Muscle of leg (tissue), 16 donors: ENCODE measurements at places on chromosomes 12 and 14. TPM values are rescaled to one million over a fixed set of nuclear protein-coding genes. Genes with fewer than 3 reads are reported as not detected.
A peak's percentile ranks its signal among the peaks of the same experiment; 100 is the strongest.

DNA sequence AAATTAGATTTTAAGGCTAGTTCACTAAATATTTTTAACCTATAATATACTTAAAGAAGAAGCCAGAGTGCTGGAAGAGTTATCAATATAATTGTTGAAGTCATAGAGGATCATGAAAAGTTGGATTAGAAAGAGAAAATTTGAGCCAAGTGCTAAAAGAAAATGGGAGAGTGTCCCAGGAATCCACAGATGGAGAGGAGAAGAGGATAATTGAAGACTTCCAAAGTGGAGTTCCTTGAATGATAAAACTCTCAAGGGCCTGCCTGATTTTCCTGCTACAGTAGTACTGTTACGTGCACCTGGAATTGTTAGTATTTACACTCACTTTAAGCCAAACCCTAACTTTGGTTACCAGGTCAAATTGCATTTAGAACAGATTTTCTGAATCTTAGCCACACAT is 113.2 kb downstream of the MSRB3 start:
- no peaks in the 10 kb centered on the region for H3K27me3 ChIP-seq
- H3K27ac ChIP-seq = no peak overlapping the region
- H3K4me1 ChIP-seq = no peaks in the 10 kb centered on the region
- no peak overlapping the region for H3K4me3 ChIP-seq
- no peaks in the 10 kb centered on the region for H3K36me3 ChIP-seq
- DNase-seq = peak; percentile 94

- peak within 1 kb of the TSS; percentile 79 for H3K27ac ChIP-seq
- DNase-seq = peak; percentile 72
- peak within 1 kb of the TSS; percentile 78 for H3K4me3 ChIP-seq
- peaks cover 17% of the 10 kb centered on the region for H3K4me1 ChIP-seq
- H3K27me3 ChIP-seq = no peaks in the 10 kb centered on the region
Measured at GRCh38 chr12:101697197-101697929, at the start of gene CHPT1. TSS of gene CHPT1 (plus strand) at chr12:101697640. CDS start at chr12:101697862, 222 bp downstream.

CACNA1C gene
- total RNA-seq = 3.6 TPM

DNA sequence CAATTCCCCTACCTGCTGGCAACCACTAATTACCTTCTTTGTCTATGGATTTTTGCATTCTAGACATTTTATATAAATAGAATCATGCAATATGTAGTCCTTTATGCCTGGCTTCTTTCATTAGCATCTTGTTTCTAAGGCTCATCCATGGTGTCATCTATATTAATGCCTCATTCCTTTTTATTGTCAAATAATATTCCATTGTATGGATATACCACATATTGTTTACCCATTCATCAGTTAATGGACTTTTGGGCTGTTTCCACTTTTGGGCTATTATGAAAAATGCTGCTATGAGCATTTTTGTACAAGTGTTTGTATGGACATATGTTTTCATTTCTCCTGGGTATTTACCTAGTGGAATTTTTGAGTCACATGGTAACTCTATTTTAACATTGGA is 18.0 kb downstream of the CYP46A1 start:
- H3K27ac ChIP-seq = no peak overlapping the region
- H3K27me3 ChIP-seq = no peaks in the 10 kb centered on the region
- no peak overlapping the region for H3K4me3 ChIP-seq

HOXC4 gene
- 10.1 TPM for total RNA-seq

DNA sequence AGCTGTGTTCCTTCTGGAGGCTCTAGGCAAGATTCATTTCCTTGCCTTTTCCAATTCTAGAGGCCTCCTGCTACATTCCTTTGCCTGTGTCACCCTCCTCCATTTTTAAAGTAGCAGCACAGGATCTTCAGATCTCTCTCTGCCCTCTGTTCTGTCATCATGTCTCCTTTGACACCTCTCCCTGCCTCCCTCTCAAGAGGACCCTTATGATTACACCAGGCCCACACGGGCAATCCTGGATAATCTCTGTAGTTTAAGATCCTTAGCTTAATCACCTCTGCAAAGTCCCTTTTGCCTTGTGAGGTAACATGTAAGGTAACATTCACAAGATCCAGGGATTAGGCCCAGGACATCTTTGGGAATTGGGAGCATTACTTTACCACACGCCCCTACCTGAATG is 155.2 kb downstream of the SYNE2 start:
- H3K36me3 ChIP-seq = peaks cover 24% of the 10 kb centered on the region
- DNase-seq = no peak
- H3K27me3 ChIP-seq = no peaks in the 10 kb centered on the region
- no peaks in the 10 kb centered on the region for H3K4me1 ChIP-seq

DNA sequence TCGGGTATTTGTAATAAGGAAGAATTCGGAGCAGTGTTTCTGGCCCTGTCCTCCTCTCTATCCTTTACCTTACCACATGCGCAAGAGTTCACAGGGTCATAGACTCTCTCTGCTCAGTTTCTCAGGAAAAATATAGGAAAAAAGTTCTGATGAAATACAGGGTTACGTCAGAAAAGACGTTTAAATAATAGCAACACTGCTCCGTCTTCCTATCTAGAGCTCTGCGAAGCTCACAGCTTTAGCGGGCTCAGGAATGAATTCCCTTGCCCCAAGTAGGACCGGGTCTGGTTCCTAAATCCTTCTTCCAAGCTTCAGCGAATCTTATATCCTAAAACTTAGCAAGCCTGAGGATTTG is 365 bp downstream of the CCDC59 start:
- H3K27me3 ChIP-seq = no peaks in the 10 kb centered on the region
- H3K4me1 ChIP-seq = peaks cover 6% of the 10 kb centered on the region
- peak overlapping the region; percentile 78 for H3K4me3 ChIP-seq
- DNase-seq = no peak

- peaks cover 26% of the 10 kb centered on the region for H3K27me3 ChIP-seq
- H3K36me3 ChIP-seq = no peaks in the 10 kb centered on the region
- no peak overlapping the region for H3K4me3 ChIP-seq
- H3K27ac ChIP-seq = no peak overlapping the region
- peaks cover 2% of the 10 kb centered on the region for H3K4me1 ChIP-seq
- DNase-seq = no peak
Measured at GRCh38 chr12:7868391-7868790, 4.3 kb downstream of the SLC2A14 start.

- H3K4me1 ChIP-seq = peaks cover 23% of the 10 kb centered on the region
- no peaks in the 10 kb centered on the region for H3K36me3 ChIP-seq
- H3K27ac ChIP-seq = no peak overlapping the region
- no peak for DNase-seq
- H3K27me3 ChIP-seq = peaks cover 10% of the 10 kb centered on the region
- no peak overlapping the region for H3K4me3 ChIP-seq
Measured at GRCh38 chr14:98960617-98961013, 311.4 kb downstream of the BCL11B start.

SYT1 gene
- total RNA-seq = 2.5 TPM

- H3K36me3 ChIP-seq = no peaks in the 10 kb centered on the region
- peak; percentile 85 for DNase-seq
- H3K4me3 ChIP-seq = peak overlapping the region; percentile 0
- peak overlapping the region; percentile 32 for H3K27ac ChIP-seq
- H3K27me3 ChIP-seq = no peaks in the 10 kb centered on the region
Measured at GRCh38 chr12:15563663-15564062, 225.5 kb downstream of the EPS8 start.

- DNase-seq = no peak
- no peak overlapping the region for H3K4me3 ChIP-seq
- H3K36me3 ChIP-seq = no peaks in the 10 kb centered on the region
- H3K27me3 ChIP-seq = peaks cover 11% of the 10 kb centered on the region
Measured at GRCh38 chr14:94163796-94164195, 10.3 kb upstream of the PPP4R4 start.

GRCh38 chr12:75944905-75945432 is 86.6 kb downstream of the PHLDA1 start:
- no peaks in the 10 kb centered on the region for H3K27me3 ChIP-seq
- H3K36me3 ChIP-seq = no peaks in the 10 kb centered on the region
- DNase-seq = no peak
- no peak overlapping the region for H3K4me3 ChIP-seq
- no peak overlapping the region for H3K27ac ChIP-seq

SYT10 gene
- 0.09 TPM for total RNA-seq

CLEC4A gene
- total RNA-seq = 2.5 TPM

DNA sequence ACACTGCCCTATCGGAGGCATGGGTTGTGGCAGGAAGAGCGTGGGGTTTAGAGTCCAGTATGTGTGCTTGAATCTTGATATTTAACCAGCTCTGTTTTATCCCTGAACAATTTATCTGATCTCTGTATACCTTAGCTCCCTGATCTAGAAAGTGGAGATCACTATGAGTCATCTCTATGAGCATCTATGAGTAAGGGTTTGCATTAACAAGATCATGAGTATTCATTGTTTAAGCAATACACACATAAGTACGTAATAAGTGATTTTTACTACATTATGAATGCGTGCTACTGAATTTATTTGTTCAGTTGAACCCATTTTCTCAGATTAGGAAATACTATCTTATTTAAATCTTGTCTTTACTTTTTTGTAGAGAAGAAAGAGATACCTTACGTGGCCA is 49.4 kb downstream of the GPATCH2L start:
- no peaks in the 10 kb centered on the region for H3K27me3 ChIP-seq
- no peak overlapping the region for H3K27ac ChIP-seq
- peaks cover 38% of the 10 kb centered on the region for H3K36me3 ChIP-seq
- H3K4me1 ChIP-seq = no peaks in the 10 kb centered on the region

HHIPL1 gene
- total RNA-seq = 2.3 TPM

DNA sequence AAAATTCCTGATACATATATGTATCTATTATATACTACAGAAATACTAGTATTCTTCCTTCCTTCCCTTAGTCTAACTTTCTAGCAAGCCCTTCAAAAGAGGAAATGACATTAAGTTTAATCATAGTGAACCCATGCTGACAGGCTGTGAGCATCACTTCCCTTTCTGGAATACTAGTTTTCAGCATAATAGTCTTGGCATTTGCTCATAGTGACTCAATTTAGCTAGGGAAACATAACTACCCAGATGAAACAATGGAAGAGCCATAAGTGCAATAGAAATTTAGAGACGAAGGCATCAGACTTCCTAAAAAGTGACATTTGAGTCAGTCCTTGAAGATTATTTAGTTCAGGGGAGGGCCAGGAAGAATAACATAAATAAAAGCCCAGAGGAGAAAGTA is 184.5 kb upstream of the CRY1 start:
- DNase-seq = peak; percentile 30
- no peak overlapping the region for H3K27ac ChIP-seq
- H3K36me3 ChIP-seq = no peaks in the 10 kb centered on the region
- H3K27me3 ChIP-seq = no peaks in the 10 kb centered on the region
- no peaks in the 10 kb centered on the region for H3K4me1 ChIP-seq

TMEM233 gene
- total RNA-seq = 2.2 TPM

CCDC38 gene
- total RNA-seq = 0.09 TPM

DNA sequence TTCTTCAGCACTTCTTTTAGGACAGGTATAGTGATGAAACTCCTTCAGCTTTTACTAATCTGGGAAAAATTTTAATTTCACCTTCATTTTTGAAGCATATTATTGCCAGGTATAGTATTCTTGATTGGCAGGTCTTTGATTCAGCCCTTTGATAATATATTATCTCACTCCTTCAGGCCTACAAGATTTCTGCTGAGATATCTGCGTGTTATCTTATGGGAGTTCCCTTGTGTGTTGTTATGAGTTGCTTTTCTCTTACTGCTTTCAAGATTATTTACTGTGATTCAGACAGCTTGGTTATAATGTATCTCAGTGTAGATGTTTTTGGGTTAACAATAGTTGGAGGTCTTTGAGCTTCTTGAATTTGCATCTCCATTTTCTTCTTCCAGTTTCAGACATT is 87.4 kb downstream of the ATF7IP start:
- H3K4me3 ChIP-seq = no peak overlapping the region
- H3K27ac ChIP-seq = no peak overlapping the region
- no peaks in the 10 kb centered on the region for H3K4me1 ChIP-seq
- DNase-seq = no peak

DNA sequence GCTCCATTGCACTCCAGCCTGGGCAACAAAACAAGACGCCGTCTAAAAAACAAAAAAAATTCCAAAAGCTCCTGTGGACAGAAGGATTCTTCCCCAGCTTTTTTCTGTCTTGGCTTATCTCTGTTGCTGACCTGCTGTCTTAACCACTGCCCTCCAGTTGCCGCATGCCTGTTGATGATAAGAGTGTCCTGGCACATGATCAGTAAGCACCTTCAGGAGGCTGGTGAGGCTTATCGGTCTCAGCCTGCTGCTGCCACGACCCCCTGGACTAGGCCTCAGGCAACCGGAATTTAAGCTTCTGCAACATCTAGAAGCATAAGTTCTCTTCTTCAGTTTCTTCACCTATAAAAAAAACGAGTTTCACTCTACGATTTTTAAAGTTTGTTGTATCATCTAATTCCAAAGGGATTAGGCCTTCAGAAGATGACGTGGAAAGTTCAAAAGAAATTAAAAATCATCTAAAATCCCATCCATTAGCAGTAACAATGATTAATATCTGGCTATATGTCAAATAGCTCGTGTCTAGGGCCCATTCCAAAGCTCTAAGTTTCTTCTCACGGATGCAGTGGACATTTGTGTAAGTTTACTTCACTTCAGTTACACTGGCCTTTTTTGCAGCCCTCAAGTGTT is 46.4 kb downstream of the RESF1 start:
- DNase-seq = peak; percentile 16
- no peaks in the 10 kb centered on the region for H3K36me3 ChIP-seq
- H3K27me3 ChIP-seq = no peaks in the 10 kb centered on the region
- no peaks in the 10 kb centered on the region for H3K4me1 ChIP-seq
- no peak overlapping the region for H3K27ac ChIP-seq

GRCh38 chr12:3661028-3661427 is 91.9 kb downstream of the CRACR2A start:
- H3K27me3 ChIP-seq = peaks cover 2% of the 10 kb centered on the region
- DNase-seq = no peak
- no peak overlapping the region for H3K4me3 ChIP-seq
- H3K36me3 ChIP-seq = no peaks in the 10 kb centered on the region
- H3K4me1 ChIP-seq = no peaks in the 10 kb centered on the region

DNA sequence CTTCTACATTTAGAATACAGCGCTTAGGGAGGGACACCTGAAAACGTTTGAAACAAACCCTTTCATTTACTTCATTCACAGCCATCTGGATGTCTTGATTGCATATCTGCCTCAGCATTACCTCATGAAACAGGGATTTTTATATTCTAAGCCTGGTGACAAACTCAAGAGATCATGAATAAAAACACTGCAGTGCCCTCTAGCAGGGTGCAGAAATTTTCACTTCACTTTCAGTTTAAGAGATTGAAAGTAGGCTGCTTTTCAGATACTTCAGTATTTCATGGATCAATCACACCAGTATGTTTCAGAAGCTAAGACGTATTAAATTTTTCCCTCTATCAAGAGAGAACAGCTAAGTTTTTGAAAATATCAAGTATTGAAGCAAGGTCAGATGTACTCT is 467.8 kb downstream of the MDGA2 start:
- no peaks in the 10 kb centered on the region for H3K27me3 ChIP-seq
- no peaks in the 10 kb centered on the region for H3K36me3 ChIP-seq
- no peaks in the 10 kb centered on the region for H3K4me1 ChIP-seq
- DNase-seq = peak; percentile 12
- no peak overlapping the region for H3K27ac ChIP-seq
- H3K4me3 ChIP-seq = no peak overlapping the region
